ENCODE measurements at places on chromosomes 6 and 20.

- no peak for DNase-seq
Observed at GRCh38 chr6:63305277-63305676, 14.5 kb downstream of the LGSN start.

GRCh38 chr6:6224933-6225486 is 95.5 kb downstream of the F13A1 start:
- DNase-seq = no peak

DNA sequence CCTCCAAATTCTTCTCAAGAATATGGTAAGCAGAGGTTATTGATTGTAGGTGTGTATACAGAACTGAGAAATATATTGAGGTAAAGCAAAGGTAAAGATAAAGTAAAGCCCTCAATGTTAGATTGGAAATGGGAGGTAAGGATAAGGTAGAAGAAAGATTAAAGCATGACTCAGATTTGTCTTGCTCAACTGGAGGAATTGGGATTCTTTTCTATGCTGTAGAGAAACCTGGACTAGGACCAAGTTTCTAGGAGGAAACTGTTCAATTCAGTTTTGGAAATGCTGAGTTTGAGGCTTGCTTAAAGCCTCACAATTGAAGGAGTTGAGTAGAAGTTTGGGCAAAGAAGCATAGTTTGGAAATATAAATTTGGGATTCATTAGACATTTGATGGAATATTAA is 634.0 kb upstream of the PTCHD4 start:
- no peak for DNase-seq

GRCh38 chr6:157305670-157306653 is 17.4 kb downstream of the TMEM242 start:
- DNase-seq = no peak

DNA sequence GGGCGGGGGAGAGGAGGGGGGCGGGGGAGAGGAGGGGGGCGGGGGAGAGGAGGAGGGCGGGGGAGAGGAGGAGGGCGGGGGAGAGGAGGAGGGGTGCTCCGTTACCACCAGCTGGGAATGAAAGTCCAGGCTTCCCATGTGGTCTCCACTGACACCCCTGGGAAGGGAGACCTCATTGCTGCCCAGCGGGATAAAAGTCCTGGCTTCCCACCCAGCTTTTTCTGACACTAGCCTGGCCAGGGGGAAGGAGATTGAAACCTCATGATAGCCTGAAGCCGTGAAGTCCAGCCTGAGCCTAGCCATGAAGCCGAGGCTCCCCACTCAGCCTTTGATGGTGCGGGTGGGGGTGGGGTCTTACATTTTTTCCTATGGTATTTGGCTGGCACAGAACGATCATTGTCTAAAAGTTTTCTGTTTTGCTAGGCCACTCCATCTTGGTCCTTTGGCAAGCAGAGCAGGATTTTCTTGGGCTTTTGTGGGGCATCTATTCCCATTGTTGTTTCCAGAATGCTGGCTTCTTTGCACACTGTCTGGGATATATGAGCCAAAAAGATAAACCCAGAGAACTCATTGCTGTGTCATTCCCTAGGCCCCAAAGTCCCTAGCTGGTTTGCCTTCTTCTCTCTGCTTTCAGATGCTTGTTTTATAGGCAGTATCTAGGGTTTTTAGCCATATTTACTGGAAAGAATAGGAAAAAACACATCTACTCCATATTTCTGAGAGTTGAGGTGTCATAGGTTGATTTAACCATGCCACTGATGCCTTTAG is 67.9 kb upstream of the RNF24 start:
- no peak for DNase-seq

- no peak for DNase-seq
Observed at GRCh38 chr6:139593081-139593480, 218.6 kb upstream of the CITED2 start.

DNA sequence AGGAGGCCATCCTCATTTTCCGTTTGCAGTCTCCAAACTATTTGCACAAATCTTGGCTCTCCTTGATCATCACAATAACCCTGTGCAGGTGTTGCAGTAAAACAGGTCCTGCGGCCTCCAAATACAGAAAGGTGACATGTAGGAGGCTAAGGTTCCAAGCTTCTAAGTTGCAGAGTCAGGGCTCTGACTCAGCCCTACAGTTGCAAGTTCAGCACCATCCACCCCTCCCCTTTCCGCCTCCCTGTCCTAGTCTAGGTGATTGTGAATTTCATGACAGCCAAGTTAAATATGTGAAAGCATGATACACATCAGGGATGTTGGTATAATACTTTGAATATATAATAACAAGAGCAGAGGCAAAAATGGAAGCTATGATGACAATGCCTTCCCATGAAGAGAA is 317.3 kb upstream of the CDH4 start:
- DNase-seq = no peak

DNA sequence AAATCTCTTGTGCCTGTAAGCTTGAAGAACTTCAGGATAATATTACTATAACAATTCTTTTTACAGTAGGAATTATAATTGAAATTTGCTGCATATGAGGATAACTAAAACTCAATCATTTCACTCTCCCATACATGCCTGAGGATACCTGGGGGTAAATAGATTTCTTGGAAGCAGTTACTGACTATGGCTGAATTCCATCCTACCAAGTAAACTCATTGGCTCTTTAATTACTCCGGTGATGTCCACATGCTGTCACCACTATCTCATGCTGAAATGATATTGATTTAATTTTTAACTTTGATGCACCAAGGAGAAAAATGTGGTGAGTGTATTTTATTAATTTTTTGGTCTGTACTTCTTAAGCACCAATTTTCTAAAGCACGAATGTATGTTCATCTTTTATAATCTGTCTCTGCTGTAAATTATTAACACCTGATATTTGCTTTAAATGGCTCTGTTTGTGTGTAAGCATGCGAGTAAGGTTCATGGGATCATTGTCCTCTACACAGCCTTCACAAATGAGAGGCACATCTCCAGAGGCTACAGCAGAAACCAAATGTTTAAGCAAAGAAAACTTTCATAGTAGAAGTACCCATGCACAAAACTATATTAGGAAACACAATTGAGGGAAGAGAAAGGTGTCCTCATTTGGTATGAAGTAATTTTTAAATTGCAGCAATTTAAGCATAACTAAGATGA is 164.2 kb upstream of the POU3F2 start:
- DNase-seq = no peak

GRCh38 chr20:38843346-38843745 is 37.8 kb downstream of the PPP1R16B start:
- peak; percentile 58 for DNase-seq

- no peak for DNase-seq
Observed at GRCh38 chr20:22371843-22372242, 212.5 kb downstream of the FOXA2 start.

- no peak for DNase-seq
Observed at GRCh38 chr6:157240059-157240959, 83.0 kb downstream of the TMEM242 start.

DNA sequence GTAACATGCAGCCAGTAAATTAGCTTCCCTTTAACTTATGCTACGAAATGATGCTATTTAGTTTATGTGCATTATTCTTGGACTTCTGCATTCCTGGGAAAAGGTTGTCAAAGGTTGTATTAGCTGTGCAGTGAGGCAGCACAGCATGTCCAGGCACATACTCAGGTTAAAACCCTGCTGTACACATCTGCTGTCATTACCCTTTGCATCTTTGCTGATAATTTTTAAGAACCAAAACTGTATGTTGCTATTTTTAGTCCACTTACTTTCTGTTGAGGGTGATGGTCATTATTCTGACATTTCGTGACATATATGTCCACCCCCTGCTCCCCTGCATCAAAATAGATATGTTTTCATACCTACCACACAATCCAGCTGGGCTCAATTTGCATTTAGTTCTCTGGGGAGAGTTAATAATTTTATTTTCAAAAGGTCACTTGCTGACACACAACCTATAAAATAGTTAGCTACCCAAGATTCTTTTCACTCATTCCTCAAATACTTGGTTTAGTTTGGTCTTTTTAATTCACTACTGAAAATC is 142.5 kb upstream of the SPACA1 start:
- DNase-seq = no peak

GRCh38 chr20:10634683-10635411 is 39.0 kb downstream of the JAG1 start:
- DNase-seq = no peak

DNA sequence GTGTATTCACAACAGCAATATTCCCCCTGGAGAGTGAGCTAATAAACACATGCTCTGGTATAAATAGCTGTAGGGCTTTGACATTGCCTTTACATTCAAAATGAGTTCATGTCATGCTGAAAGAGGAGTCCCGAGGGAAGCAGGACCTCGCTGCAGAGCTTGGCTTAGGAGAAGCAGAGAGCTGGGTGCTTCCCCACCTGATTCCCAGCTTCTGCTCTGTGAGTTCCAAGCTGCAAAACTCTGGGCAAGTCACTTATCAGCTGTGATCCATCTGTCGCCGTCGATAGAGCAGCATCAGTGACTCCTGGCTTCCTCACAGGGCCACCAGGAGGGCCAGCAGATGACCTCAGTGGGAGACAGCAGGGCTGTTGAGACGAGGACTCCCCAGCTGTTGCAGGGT is 241.8 kb downstream of the ANKRD60 start:
- no peak for DNase-seq

DNA sequence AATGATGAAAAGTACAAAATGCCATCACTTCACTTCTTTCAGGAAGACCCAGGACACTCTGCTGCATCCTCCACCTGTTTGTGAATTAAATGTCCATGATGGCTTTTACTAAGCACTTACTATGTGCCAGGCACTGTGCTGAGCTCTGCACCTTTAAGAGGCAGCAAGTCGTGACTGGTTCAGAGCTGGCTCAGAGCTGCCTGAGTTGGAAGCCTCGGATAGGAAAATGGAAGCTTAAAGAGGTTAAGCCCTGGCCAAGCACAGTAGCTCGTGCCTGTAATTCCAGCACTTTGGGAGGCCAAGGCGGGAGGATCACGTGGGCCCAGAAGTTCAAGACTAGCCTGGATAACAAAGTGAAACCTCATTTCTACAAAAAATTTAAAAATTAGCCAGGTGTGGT is 95.6 kb downstream of the SNX5 start:
- no peak for DNase-seq

DNA sequence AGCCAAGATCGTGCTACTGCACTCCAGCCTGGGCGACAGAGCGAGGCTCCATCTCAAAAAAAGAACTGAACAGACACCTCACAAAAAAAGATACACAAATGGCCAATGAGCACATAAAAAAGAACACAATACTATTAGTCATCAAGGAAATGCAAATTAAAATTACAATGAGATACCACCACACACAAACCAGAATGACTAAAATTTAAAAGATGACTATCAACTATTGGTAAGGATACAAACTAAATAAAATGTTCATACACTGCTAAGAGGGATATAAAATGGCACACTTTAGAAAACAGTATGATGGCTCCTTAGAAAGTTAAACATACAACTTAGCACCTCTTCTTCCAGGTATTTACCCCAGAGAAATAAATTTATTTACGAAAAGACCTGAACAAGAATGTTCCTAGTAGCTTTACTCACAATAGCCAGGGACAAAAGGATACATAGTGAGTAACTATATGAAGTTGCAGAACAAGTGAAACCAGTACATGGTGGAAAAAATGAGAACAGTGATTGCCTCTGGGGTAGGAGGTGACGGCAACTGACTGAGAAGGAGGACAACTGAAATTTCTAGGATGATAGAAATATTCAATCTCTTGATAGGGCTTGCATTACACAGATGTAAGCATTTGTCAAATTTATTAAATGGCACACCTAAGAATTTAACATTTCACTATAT is 53.2 kb downstream of the FAM8A1 start:
- no peak for DNase-seq

- no peak for DNase-seq
Observed at GRCh38 chr20:43305749-43306148, 116.0 kb upstream of the PTPRT start.

- DNase-seq = no peak
Observed at GRCh38 chr6:118663993-118664985, 12.9 kb upstream of the CEP85L start.

- no peak for DNase-seq
Observed at GRCh38 chr6:163902993-163903392, 488.5 kb downstream of the QKI start.

- DNase-seq = no peak
Observed at GRCh38 chr6:64383277-64383676, 747.7 kb downstream of the PHF3 start.

DNA sequence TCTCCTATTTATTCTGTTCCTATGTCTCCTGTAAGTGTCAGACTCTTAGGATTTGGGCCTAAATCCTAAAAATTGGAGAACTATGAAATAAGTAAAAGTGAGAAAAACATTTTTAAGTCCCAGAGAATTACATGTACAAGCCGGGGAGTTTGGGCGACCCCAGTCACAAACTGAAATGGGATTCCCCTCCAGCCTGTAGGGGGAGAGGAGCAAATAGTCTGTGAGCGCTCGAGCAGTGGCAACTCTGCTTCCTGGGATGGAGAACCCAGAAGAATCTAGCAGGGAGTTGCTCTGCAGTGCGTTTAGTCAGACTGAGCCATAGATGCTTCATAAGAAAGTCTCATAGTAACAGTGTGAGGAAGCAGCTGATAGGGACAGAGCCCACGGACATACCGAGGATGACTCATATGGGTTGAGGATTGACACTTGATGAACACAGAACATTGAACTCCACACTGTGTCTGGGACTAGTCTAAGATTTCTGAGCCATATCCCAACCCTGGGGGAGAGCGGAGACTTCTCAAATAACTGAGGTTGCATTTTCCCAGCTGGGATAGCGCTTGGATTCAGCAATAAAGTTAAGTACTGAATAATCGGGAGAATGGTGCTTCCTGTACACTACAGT is 437.2 kb downstream of the BCKDHB start:
- no peak for DNase-seq

GRCh38 chr6:14804785-14805210 is 441.1 kb upstream of the JARID2 start:
- no peak for DNase-seq

GRCh38 chr20:31996996-31997395 is 13.2 kb upstream of the CCM2L start:
- no peak for DNase-seq

DNA sequence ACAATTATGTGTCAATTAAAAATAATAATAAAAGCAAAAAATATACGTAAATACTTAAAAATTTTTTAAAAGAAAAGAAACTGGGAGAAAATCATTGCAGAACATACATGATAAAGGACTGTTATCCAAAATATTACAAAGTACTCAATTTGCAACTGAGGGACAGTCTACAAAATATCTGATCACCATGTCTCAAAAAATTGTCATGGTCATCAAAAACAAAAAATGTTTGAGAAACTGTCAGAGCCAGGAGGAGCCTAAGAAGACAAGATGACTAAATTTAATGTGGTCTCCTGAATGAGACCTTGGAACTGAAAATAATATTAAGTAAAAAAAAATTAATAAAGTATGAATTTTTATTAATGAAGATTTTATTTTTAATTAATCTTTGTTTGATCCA is 43.5 kb downstream of the DTNBP1 start:
- no peak for DNase-seq
